Fibroblast of the conjunctiva (primary cell): ENCODE measurements at places on chromosomes 5 and 9.
A peak's percentile ranks its signal among the peaks of the same experiment; 100 is the strongest.

DNA sequence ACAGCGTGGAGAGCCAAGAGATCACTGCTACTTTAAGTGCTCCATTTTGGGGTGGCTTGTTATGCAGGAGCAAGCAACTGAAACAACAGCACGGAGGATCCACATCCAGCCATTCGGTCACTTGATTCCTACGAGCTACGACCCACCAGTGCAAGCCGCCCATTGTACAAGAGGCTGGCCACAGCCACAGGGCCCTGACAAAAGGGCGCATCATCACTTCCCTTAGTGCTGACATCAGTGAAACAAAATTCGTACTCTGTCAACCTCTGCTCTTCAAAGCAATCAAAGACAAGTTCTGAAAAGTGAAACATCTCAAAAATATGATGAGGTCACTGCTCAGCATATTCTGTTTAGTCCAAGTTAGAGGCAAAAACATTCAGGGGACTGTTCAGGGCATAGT, 168.4 kb downstream of the GADD45G start:
- DNase-seq = no peak

- DNase-seq = no peak
Measured at GRCh38 chr9:24614070-24614469, 68.4 kb upstream of the IZUMO3 start.

- no peak for DNase-seq
Measured at GRCh38 chr9:127349483-127350113, 47.4 kb upstream of the SLC2A8 start.

GRCh38 chr9:35826071-35826701, 2.3 kb downstream of the FAM221B start:
- DNase-seq = peak; percentile 49

DNA sequence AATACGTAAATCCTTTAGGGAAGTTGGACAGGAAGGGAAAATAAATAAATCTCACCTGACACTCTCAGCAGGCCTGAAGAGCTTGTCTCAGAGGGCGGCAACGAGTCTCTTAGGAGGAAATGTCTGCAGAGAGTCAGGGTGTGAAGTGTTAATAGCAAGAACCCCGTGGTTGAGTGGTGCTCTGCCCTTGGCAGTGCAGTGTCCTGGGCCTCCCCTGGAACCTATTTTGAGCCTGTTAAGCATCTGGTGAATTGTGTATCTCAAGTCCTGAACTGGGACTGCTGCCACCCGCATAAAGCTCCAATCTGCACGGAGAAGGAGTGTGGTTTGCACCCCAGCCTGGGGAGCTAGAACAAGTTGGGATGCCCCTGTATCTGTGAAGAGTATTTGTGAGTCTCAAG, 211.8 kb downstream of the GOLPH3 start:
- DNase-seq = no peak

GRCh38 chr9:70554881-70555280, 140.4 kb upstream of the KLF9 start:
- DNase-seq = no peak

- no peak for DNase-seq
Measured at GRCh38 chr9:134594078-134594941, 47.3 kb upstream of the COL5A1 start.
